ENCODE measurements at places on chromosomes 13 and 19.
A peak's percentile ranks its signal among the peaks of the same experiment; 100 is the strongest.

DNA sequence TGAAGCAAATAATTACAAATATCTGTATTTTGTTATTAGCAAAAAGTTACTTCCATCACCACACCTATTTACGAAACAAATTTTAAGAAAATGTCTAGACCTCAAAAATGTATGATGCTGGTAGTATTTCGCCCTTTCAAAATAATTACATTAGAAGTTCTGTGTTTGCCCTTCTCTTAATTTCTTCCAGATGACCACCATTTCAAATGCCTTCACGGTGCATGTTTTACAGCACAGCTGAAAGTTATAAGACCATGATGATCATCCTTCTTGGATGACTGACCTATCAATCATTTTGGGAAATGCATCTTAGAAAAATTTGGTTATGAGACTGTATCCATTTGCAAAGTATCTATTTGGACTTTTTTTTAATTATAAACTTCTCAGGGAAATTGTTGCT, 390.8 kb downstream of the SLITRK6 start:
- no peak for DNase-seq

- no peak for DNase-seq
Measured at GRCh38 chr13:34044660-34045080, 226.7 kb downstream of the RFC3 start.

- no peak for DNase-seq
Measured at GRCh38 chr19:50486823-50487515, 10.3 kb upstream of the GARIN5A start.

- DNase-seq = no peak
Measured at GRCh38 chr13:91725646-91726045, 327.2 kb downstream of the GPC5 start.

DNA sequence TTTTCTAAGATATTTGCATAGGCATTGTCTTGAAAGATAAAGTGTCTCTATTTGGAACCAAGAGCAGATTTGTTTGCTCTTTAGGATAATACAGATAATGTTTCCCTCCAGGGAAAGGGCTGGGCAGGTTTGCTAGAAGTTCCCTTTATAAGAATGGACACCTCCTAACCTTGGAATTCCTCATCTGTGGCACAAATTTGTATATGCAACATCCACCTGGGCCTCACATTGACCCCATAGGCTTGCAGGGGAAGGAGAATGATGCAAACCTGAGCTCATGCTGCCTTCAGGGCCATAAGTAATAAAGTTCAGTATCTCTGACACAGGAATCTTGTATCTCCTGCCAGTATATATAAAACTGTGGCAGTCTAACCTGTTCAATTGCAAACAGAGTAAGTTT, 508.4 kb upstream of the MIR17HG start:
- no peak for DNase-seq

DNA sequence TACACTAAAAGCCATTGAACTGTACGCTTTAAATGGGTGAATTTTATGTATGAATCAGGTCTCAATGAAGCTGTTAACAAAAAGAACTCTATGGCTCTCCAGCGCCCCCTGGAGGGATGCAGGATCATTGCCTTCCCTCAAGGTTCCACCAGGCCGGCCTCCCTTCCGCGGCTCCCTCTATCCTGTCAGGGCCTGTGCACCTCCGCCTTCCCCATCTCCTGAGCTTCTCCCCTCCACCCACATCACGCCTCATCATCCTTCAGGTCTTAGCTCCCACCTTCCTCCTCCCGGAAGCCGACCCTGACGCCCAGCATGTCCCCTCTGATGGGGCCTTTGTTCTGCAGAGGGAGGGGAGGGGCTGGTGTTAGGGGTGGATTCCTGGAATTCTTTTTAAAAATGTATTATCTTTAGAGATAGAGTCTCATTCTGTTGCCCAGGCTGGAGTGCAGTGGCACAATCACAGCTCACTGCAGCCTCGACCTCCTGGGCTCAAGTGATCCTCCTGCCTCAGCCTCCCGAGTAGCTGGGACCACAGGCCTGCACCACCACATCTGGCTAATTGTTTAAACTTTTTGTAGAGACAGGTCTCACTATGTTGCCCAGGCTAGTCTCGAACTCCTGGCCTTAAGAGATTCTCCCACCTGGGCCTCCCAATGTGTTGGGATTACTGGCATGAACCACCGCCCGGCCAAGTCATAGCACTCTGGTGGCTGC, 27.7 kb downstream of the MEIS3 start:
- DNase-seq = peak; percentile 73

All from activated naive CD4-positive, alpha-beta T cell (primary cell).